PC-3 (cell line): ENCODE measurements at places on chromosomes 7 and 10. TPM values are rescaled to one million over a fixed set of nuclear protein-coding genes. Genes with fewer than 3 reads are reported as not detected.
A peak's percentile ranks its signal among the peaks of the same experiment; 100 is the strongest.

DNA sequence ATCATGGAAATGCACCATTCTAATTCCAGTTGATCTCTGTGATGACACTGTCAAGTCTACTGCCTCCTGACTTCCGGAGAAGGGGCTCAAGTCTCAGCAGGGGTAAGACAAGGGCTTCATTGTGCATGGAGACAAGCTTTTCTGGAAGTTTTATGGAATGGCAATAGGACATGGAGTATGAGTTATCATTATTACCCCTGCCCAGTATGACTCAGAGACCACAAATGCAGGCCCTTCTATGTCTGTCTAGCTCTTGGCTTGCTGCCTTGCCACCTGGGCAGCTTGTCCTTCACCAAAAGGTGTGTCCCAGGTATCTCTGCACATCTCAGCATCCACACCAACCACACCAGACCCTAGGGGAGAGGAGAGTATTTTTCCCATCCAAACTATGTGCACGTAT is 34.9 kb upstream of the KIAA1217 start:
- H3K36me3 ChIP-seq: no peaks in the 10 kb centered on the region
- no peak overlapping the region for H3K27ac ChIP-seq
- DNase-seq: peak; percentile 79
- peaks cover 8% of the 10 kb centered on the region; the same call in 1 of the 2 replicates for H3K4me1 ChIP-seq

DNA sequence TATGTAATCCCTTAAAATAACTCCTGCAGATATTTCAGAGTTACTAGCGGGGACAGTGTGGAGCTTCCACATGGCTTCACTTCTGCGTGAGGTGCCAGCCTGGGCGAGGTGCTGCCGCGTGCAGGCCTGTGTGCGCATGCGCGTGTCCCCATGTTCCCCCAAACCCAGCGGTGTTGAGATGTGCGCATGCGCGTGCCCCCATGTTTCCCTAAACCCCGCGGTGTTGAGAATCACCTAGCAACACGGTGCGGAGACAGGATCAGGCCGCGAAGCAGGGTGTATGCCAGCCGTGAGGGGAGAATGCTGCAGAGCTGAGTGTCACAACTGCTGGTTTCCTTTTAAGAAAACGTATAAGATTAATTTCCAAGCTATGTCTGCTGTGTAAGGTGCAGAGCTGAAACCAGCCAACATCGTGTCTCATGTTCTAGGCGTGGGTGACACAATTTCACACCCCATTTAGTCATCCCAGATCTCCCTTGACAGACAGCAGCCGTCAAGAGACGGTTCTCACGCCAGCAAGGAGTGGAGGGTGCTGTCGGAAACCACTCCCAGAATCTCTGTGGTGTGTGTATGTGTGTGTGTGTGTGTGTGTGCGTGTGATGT is 71.9 kb upstream of the ADARB2 start:
- H3K4me1 ChIP-seq: no peaks in the 10 kb centered on the region
- no peaks in the 10 kb centered on the region for H3K36me3 ChIP-seq
- H3K27me3 ChIP-seq: no peaks in the 10 kb centered on the region
- no peak overlapping the region for H3K27ac ChIP-seq
- no peak for DNase-seq
- H3K4me3 ChIP-seq: no peak overlapping the region

Gene BCAP29
- 32.0 and 65.9 TPM in 2 replicates for total RNA-seq

DNA sequence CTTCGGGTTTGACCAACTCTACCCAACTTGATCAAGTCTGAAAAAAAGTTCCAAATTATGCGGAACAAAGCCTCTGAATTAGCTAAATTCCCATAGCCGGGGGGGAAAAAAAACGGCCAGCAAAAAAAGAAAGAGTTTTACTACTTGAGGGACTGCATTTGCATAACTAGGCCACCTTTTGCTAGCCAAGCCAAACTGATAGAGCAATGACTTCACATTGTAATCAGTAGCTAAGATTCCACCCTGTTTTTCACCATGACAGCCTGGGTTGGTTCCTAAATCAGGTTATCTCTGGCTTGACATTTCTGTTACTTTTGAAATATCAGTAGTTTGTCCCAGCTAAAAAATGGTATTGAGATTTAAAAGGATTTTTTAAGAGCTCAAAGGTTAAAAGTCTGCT is 31.4 kb upstream of the CREB3L2 start:
- no peaks in the 10 kb centered on the region for H3K27me3 ChIP-seq
- no peak overlapping the region for H3K4me3 ChIP-seq
- no peak for DNase-seq
- no peak overlapping the region for H3K27ac ChIP-seq
- no peaks in the 10 kb centered on the region for H3K36me3 ChIP-seq

GRCh38 chr7:99473315-99473596 is 566 bp downstream of the ZNF789 start:
- no peaks in the 10 kb centered on the region for H3K27me3 ChIP-seq
- no peaks in the 10 kb centered on the region; the same call in 1 of the 2 replicates for H3K36me3 ChIP-seq
- peak overlapping the region; percentile 83 for H3K4me3 ChIP-seq
- DNase-seq: peak; percentile 68

Gene RAB18
- 14.9 and 32.0 TPM in 2 replicates for total RNA-seq

GRCh38 chr10:15349112-15349511 is 22.0 kb downstream of the FAM171A1 start:
- H3K4me3 ChIP-seq: peak overlapping the region; percentile 56
- peaks cover 22% of the 10 kb centered on the region for H3K4me1 ChIP-seq
- no peaks in the 10 kb centered on the region for H3K27me3 ChIP-seq
- H3K36me3 ChIP-seq: no peaks in the 10 kb centered on the region
- DNase-seq: no peak

Gene AKR1C4
- total RNA-seq: not detected in 2 replicates

DNA sequence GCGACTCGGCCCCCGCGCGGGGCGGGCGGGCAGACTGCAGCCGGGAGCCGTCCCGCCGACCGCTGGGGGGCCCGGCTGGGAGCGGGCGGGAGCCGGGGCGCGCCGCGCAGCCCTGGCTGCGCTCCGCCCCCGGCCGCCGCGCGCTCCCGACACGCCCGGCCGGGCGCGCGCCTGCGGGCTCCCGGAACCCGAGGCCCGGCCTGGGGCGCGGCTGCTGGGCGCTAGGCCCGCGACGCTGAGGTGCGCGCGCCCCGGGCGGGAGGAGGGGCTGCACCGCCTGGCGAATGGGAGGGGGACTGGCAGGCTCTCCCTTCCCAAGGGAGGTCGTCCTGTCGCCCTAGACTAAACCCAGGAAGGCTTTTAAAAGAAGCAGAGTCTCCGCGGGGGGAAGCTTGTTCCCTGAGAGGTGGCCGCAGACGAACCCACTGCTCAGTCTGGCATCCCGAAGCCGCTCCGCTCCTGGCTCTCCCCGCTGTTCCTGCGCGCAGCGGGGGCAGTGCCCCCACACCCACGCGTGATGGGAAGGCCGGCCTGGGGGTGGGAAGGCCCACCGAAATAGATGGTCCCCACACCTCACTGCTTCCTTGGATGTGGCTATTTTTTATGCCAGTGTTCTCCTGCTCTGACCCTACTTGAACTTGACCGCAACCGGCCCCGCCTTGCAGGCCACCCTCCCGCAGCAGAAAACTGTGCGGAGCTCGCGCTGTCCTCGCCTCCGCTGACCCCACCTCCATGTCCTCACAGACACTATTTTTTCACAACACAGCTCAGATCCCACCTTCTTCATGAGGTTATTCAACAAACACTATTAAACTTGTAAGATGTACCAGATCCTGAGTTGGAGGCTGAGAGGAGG is at the start of gene VOPP1:
TSS of gene VOPP1 (minus strand) at position 125 of the 856 bp plus-strand sequence. CDS start 178 bp downstream, outside the sequence.
- no peaks in the 10 kb centered on the region for H3K36me3 ChIP-seq
- no peaks in the 10 kb centered on the region for H3K27me3 ChIP-seq
- peak within 1 kb of the TSS; percentile 71 for H3K27ac ChIP-seq
- DNase-seq: peak; percentile 72

Gene MYH16
- total RNA-seq: 2.8 and 4.7 TPM in 2 replicates

Gene KCNIP2
- total RNA-seq: 0.46 and 1.5 TPM in 2 replicates

- DNase-seq: no peak
- no peaks in the 10 kb centered on the region for H3K27me3 ChIP-seq
- H3K36me3 ChIP-seq: no peaks in the 10 kb centered on the region
Observed at GRCh38 chr7:16422103-16422435, 731 bp upstream of the CRPPA start.

Gene GIMAP4
- total RNA-seq: not detected in 2 replicates

DNA sequence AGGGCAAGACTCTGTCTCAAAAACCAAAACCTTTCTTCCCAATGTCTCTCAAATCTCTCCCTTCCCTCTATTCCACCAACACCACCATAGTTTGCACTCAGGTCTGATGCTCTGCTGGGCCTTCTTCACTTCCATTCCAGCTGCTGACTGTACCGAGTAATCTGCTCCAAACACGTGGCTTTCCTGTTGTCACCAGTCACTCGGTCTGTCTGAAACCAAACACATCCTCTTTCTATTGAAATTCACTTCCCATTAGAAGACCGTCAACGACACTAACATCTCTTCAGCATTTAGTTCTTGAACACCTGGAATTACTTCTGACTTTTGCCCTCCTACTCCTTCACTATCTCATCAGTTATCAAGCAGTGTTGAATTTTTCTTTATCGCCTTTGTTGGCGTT is 4.7 kb upstream of the NRF1 start:
- no peak for DNase-seq
- no peak overlapping the region for H3K27ac ChIP-seq
- no peaks in the 10 kb centered on the region for H3K27me3 ChIP-seq
- H3K4me3 ChIP-seq: no peak overlapping the region

Gene PTF1A
- not detected in 2 replicates for total RNA-seq

DNA sequence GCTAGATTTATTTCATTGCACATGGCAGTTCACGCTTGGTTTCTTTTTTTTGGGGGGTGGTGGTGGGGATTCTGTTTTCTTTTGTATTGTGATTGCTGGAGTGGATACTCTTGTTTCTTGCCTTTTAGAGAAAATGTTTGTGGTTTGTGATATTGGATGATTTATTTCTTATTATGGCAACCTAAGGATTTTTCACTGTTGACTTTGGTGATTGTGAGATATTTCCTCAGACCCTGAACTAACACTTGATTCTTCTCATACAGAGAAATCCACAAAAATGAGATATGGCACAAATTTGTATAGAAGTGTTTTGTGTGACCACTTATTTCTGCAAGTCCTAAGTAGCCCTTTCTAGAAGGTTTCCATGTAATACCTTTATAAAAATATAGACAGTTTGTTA is 871.1 kb downstream of the LRMDA start:
- peaks cover 13% of the 10 kb centered on the region; the same call in 1 of the 2 replicates for H3K27me3 ChIP-seq
- H3K4me3 ChIP-seq: no peak overlapping the region
- no peaks in the 10 kb centered on the region for H3K36me3 ChIP-seq
- H3K27ac ChIP-seq: no peak overlapping the region
- peaks cover 4% of the 10 kb centered on the region; the same call in 1 of the 2 replicates for H3K4me1 ChIP-seq

Gene CFAP46
- 0.04 TPM in 1 of 2 replicates, not detected in the other for total RNA-seq

GRCh38 chr10:624605-625332 is 64.7 kb downstream of the DIP2C start:
- H3K27me3 ChIP-seq: no peaks in the 10 kb centered on the region
- no peaks in the 10 kb centered on the region for H3K4me1 ChIP-seq
- H3K4me3 ChIP-seq: no peak overlapping the region
- H3K27ac ChIP-seq: no peak overlapping the region
- no peak for DNase-seq

Gene PTPRE
- total RNA-seq: 3.1 and 5.0 TPM in 2 replicates

GRCh38 chr7:23334482-23335056 is 35.4 kb downstream of the MALSU1 start:
- H3K4me1 ChIP-seq: peaks cover 45% of the 10 kb centered on the region
- H3K4me3 ChIP-seq: peak overlapping the region; percentile 26; the same call in 1 of the 2 replicates
- no peaks in the 10 kb centered on the region for H3K27me3 ChIP-seq
- peaks cover 15% of the 10 kb centered on the region for H3K36me3 ChIP-seq

Gene ATP5MK
- 66.1 and 111 TPM in 2 replicates for total RNA-seq

GRCh38 chr10:49690698-49691356 is 11.4 kb downstream of the C10orf53 start:
- DNase-seq: no peak
- H3K27ac ChIP-seq: no peak overlapping the region
- no peak overlapping the region for H3K4me3 ChIP-seq
- H3K4me1 ChIP-seq: no peaks in the 10 kb centered on the region
- H3K36me3 ChIP-seq: no peaks in the 10 kb centered on the region
- peaks cover 90% of the 10 kb centered on the region for H3K27me3 ChIP-seq

- H3K36me3 ChIP-seq: 0 out of 2 replicates have a peak, but pooled peaks cover under 1% of the 10 kb centered on the region
- no peaks in the 10 kb centered on the region for H3K27me3 ChIP-seq
- no peak for DNase-seq
- H3K4me3 ChIP-seq: no peak overlapping the region
Observed at GRCh38 chr7:90421651-90422050, 18.4 kb downstream of the CLDN12 start.

- H3K4me1 ChIP-seq: no peaks in the 10 kb centered on the region
- no peak overlapping the region for H3K27ac ChIP-seq
- H3K27me3 ChIP-seq: no peaks in the 10 kb centered on the region
- H3K36me3 ChIP-seq: no peaks in the 10 kb centered on the region
- H3K4me3 ChIP-seq: no peak overlapping the region
Observed at GRCh38 chr10:2335626-2336025, 598.3 kb upstream of the ADARB2 start.

Gene CDC14C
- total RNA-seq: not detected in 2 replicates

GRCh38 chr10:99926925-99927720 is 82.6 kb downstream of the DNMBP start:
- DNase-seq: peak; percentile 40

GRCh38 chr10:21424459-21424861 is 101.0 kb downstream of the SKIDA1 start:
- no peak for DNase-seq
- H3K27me3 ChIP-seq: no peaks in the 10 kb centered on the region
- H3K4me3 ChIP-seq: no peak overlapping the region
- no peaks in the 10 kb centered on the region for H3K36me3 ChIP-seq

DNA sequence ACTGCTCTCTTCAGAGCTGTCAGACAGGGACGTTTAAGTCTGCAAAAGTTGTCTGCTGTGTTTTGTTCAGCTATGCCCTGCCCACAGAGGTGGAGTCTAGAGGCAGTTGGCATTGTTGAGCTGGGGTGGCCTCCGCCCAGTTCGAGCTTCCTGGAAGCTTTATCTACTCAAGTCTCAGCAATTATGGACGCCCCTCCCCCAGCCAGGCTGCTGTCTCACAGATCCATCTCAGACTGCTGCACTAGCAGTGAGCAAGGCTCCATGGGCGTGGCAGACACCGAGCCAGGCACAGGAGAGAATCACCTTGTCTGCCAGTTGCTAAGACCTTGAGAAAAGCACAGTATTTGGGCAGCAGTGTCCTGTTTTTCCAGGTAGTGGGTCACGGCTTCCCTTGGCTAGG is 98.1 kb downstream of the SDHAF3 start:
- peaks cover 4% of the 10 kb centered on the region for H3K27me3 ChIP-seq
- no peak for DNase-seq
- no peak overlapping the region for H3K4me3 ChIP-seq
- no peak overlapping the region for H3K27ac ChIP-seq
- no peaks in the 10 kb centered on the region for H3K36me3 ChIP-seq
